ENCODE measurements at places on chromosomes 6 and 20.

GRCh38 chr6:26363882-26364701 is 906 bp upstream of the BTN3A2 start:
- no peak for DNase-seq

GRCh38 chr6:85460921-85461797 is 11.3 kb downstream of the NT5E start:
- DNase-seq: no peak

DNA sequence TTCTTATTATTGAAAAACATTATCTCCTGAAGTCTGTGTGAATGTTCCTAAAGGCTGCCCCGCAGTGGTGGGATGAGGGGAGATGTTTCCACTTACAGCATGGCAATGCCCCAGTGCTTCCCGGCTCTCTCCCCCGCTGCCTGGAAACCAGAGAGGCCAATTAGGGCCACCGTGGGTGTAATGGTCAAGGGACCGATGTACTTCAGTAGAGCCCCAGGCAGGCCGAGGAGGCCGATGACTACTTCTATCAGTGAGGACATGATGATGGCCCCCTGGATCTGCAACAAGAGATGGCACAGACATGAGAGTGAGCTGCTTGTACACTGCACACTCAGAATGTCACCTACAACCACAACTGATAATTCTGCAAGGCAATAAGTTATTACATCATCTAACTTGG is 117.8 kb downstream of the SLC23A2 start:
- DNase-seq: no peak

DNA sequence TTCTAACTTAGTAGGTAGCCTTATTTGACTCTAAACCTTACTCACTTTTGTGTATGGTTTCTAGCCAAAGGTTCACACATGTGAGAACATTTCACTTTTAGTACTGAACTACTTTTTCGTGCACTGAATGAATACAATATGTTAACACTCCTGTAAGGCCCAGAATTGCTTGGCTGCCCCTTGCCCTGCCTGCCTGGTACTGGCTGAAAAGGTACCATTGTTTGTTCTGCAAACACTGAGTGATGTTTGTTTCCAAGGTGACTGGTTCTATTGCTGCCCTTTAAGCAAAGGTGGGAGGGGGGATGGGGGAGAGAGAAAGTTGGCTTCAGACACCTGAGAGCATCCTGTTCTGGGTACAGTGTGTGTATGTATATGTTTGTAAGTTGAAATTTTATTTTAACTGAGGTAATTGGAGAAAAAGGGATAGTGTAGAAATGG is 31.2 kb downstream of the RREB1 start:
- no peak for DNase-seq

- DNase-seq: no peak
Observed at GRCh38 chr6:87628424-87628823, 38.5 kb downstream of the ORC3 start.

DNA sequence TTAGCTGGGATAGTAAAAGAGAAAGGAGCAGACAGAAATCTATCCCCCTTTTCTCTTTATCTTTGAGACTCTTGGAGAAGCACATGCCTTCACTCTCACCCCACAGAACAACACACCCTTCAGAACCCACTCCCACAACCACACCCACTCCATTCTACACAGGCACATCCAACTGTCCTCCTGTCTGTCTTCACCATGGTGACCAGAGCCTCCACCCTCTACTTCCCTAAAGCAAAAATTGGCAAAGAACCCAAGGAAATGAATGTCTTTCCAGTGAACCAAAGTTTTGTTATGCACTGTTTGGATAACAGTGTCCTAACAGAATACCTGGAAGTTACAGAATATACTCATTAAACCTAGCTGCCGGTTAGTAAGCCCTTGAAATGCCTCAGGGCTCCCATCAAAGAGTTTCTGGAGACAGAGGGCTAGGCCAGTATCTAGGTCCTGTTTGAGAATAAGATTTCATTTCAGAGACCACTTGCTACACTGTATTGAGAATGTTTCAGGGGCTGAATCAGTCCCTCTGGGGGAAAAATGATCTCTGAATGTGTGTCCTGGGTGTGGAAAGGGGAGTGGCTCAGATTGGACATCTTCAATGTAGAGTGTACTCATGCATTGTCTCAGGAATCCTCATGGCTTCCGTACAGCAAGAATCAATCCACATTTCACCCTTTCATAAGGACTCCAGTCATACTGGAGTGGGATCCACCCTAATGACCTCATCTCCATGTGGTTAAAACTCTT is 101.1 kb downstream of the LY86 start:
- no peak for DNase-seq

GRCh38 chr20:43514648-43514999 is 7.1 kb downstream of the L3MBTL1 start:
- no peak for DNase-seq

- DNase-seq: no peak
Observed at GRCh38 chr6:133034509-133035206, 206.5 kb upstream of the EYA4 start.

DNA sequence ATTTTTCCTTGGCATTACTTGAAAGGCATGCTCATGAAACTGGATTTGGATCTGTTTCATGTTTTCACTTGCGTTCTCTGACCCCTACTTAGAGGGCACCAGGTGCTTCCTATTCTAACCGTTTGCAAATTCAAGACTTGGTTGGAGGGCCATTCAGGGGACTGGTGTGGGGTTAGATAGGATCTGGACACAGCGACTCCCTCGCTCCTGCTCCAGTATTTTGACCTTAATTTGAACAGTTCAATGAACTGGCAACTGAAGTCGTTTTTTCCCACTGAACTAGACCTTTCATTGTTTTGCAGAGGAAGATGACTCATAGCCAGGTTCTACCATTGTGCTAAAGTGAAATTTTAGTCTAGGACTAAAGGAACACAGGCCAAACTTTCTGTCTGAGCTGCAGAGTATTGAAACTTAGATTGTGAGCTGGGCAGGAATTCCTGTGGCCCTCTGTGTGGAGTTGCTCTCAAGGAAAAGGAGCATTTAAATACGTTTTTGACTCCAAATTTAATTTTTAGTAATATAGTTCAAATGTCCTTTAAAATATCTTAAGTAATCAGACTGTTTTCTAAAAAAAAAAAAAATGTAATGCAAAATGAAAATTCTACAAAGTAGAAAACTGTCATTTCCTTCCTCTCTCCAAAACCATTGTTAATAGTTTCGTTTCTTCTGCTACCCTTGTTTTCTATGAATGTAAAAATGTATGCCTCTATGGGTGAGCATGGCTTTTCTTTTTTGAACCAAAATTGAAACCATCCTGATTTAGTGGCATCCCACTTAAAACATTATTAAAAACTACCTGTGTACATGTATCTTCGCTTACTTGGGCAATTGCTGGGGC is 64.8 kb downstream of the UTRN start:
- DNase-seq: no peak

Measured in cortex of kidney (tissue), 1 donor.